NCI-H2029 treated with DMSO at 0.1 percent for 48 hours (cell line): ENCODE measurements at places on chromosomes 6 and 20.

- no peak for DNase-seq
Measured at GRCh38 chr6:97306544-97307320, 23.7 kb upstream of the MMS22L start.

GRCh38 chr6:1570848-1571247, 38.9 kb upstream of the FOXC1 start:
- DNase-seq: no peak

DNA sequence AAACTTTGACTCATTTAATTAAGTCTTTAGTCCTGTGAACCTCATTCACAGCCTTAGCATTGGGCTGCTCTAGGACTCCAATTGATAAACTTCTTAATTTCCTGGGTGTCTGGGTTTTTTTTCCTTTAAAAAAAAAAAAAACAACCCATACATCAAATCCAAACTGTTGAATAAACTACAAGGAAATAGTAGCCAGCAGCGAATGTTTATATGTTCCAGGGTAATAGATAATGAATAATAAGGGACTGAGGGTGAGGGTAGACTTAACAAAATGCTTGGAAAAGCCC, 563.5 kb upstream of the AGPAT4 start:
- DNase-seq: no peak

GRCh38 chr6:38806271-38806670, 91.2 kb downstream of the DNAH8 start:
- DNase-seq: no peak

GRCh38 chr6:112571488-112572270, 224.5 kb downstream of the RFPL4B start:
- no peak for DNase-seq

GRCh38 chr6:81589465-81590313, 162.8 kb downstream of the TENT5A start:
- no peak for DNase-seq

DNA sequence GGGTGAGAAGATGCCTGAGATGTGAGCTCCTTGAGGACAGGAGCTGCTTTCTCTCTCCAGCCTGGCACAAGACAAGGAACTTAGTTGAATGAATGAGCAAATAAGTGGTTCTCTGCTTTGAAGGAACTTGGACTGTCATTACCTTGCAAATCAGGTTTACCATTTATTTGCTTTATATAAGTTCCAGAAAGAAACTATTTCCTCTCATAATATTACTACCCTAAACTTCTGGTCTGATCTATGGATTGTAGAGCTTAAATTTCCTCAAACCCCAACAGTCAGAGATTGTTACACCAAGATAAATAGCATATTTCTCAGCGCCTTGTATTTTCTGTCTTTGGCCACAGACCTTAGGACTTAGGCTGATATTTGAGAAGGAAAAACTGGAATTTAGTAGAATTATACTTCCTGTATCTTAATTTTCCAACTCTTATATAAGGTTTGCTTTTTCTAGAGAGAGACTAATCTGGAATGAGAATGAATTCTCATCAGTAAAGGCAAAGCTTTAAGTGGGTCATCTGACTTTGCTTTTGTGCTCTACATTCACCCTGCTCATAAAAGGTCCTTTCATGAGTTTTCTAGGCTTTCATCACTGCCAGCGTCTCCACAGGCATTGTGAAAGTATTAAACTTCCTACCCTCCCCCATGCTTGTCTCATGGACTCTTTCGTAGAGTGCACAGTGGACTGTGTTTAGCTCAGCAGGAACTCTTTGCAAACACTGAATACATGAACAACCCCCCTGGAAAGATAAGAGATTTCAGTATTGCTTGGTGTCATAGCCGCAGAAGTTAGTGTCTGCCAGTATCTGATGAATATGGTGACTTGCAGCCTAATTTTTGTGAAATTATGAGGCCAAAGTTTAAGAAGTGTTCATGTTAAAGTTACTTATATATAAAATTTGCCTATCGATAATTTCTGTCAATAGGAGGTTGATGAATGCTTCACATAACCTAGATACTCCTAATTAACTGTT, 74.0 kb downstream of the PTPRA start:
- DNase-seq: no peak

DNA sequence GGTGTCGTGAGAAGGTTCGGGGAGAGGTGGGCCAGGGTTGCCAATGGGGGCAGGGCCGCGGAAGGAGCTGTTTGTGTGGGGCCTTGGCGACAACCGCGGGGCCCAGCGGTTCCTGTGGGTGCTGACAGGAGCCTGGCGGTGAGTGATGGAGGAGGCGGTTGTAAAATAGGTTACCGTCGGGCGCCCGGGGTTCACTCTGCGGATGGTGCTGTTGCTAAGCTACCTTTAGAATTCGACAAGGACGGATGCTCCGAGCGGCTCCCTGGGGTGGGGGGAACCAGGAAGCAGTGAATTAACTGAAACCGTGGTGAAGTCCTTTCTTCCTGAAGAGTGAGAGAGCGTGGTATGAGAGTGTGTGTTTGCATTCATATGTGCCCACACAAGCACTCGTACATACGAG, 61.7 kb downstream of the CDH22 start:
- DNase-seq: no peak
